ENCODE measurements at places on chromosomes 6 and 20.

DNA sequence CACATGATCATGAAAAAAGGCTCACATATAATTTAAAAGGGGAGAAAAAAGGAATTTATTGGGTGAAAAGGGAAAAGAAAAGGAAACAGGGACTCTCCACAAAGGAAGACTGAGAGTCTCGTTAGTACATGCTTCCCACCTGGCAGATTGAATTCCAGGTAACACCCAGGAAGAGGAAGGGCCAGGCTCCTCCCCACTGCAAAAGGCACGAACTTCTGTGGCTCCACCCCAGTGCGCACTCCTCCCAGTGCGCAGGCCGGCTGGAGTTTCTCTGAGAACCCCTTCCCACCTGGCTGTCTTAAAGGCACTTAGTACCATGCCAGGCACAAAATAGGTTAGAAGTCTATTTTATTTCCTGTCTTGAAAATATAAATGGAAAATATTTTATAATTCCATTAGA, 129.8 kb downstream of the COL12A1 start:
- DNase-seq, result no peak

DNA sequence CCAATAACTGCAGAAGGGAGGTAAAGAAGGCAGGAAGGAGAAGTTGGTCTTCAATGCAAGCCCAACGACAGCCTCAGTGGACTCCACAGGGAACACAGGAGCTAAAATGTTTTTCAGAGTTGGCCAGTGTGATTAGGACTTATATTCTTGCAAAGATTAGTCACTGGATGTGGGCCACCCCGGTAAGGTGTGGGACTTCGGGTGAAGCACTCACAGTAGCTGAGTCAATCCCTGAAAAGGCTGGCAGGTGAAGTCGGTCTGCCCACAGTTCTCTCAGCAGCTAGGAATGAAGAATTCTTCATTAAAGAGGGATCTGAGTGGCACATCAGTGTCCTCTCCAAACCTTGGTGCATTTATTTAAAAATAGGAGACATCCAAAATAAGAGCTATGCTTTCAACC, 94.8 kb downstream of the KLHL32 start:
- no peak for DNase-seq

DNA sequence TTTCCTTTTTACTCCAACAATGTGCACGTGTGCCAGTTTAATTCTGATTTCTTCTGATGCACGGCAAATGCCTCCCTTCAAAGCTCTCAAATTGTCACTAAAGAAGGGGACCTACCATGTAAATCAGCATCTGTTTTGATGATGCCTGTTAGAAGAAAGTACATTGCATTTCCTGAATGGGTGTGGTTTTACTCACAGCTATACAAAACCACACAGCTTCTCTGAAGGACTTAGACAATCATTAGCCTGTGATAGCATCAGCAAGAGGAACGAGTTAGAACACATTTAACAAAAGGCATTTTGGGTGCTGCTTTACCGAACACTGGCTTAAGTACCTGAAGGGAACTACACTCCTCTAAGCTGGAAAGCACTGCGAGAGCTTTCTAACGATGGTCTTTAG, 109.4 kb downstream of the ATXN1 start:
- DNase-seq, result no peak

GRCh38 chr6:27694547-27694874, 217.7 kb downstream of the OR2B2 start:
- no peak for DNase-seq

GRCh38 chr20:23081263-23081819, 4.8 kb downstream of the CD93 start:
- no peak for DNase-seq

DNA sequence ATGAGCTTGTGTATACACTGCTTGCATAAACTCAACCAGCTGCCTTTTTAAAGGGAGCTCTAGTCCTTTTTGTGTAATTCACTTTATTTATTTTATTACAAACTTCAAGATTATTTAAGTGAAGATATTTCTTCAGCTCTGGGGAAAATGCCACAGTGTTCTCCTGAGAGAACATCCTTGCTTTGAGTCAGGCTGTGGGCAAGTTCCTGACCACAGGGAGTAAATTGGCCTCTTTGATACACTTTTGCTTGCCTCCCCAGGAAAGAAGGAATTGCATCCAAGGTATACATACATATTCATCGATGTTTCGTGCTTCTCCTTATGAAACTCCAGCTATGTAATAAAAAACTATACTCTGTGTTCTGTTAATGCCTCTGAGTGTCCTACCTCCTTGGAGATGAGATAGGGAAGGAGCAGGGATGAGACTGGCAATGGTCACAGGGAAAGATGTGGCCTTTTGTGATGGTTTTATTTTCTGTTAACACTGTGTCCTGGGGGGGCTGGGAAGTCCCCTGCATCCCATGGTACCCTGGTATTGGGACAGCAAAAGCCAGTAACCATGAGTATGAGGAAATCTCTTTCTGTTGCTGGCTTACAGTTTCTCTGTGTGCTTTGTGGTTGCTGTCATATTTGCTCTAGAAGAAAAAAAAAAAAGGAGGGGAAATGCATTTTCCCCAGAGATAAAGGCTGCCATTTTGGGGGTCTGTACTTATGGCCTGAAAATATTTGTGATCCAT, 15.3 kb downstream of the TNFAIP3 start:
- DNase-seq, result no peak

DNA sequence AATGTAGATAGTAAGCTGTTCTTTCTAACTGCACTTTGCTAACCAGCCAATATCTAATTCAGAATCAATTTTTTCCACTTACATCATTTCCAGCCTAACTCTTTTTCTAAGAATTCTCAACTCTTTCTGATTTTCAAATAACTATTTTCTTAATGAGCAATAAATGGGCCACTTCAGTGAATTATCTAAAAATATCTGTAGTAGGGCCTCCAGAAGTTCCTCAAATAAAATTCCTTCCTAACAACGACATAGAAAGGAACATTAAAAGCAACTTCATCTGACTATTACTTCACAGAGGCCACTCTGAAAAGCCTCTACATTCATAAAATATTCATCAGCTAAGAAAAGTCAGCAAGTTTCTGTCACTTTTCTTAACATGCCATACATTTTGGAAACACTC, 4.8 kb downstream of the COL12A1 start:
- DNase-seq, result no peak

GRCh38 chr20:25309395-25310267, 61.7 kb downstream of the PYGB start:
- no peak for DNase-seq

GRCh38 chr6:16081326-16081725, 47.6 kb upstream of the MYLIP start:
- no peak for DNase-seq

- DNase-seq, result no peak
Measured at GRCh38 chr6:109521080-109521479, 38.1 kb upstream of the ZBTB24 start.

DNA sequence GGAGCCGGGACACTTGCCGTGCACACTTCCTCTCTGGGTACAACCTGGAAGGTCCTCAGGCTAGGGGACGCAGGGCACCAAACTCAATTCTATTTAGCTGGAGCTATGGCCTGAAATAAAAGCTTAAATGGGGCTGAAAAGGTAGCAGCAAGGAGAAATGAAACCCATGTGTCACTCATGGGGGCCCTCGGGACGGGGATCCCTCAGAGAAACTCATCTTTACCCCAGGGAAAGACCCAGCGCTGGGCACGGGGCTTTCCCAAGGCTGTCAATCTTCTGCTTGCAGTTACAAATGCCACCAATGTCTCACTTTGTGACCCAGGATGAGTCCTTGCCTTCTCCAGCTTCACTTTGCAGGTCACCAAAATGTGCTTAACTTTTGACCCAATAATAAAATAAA, 16.5 kb downstream of the SNAI1 start:
- no peak for DNase-seq

DNA sequence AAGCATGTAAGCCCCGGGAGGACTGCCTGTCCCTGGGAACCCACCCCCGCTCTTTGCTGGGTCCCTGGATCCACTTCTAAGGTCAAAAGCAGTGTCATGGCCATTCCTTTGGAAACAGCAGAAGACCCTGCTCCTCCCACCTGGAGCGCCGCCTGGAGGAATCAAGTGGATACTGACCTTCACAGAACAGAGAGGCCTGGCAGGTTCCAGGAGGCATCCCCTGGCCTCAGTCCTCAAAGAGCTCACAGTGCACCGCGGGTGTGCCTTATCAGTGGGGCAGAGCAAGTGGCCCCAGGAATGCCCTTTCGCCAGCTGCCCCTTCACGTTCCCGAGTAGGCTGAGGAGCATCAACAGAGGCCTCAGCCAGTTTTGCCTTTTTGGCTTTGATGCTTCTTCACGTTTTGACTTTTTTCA, 11.1 kb upstream of the SLC4A11 start:
- DNase-seq, result no peak

- DNase-seq, result peak; percentile 11
Measured at GRCh38 chr6:15254070-15254975, 8.5 kb downstream of the JARID2 start.

GRCh38 chr6:5995658-5995948, 11.1 kb downstream of the NRN1 start:
- DNase-seq, result no peak

GRCh38 chr6:6683969-6684833, 95.7 kb downstream of the LY86 start:
- DNase-seq, result no peak

- DNase-seq, result no peak
Measured at GRCh38 chr6:134261766-134262165, 56.1 kb downstream of the SGK1 start.

DNA sequence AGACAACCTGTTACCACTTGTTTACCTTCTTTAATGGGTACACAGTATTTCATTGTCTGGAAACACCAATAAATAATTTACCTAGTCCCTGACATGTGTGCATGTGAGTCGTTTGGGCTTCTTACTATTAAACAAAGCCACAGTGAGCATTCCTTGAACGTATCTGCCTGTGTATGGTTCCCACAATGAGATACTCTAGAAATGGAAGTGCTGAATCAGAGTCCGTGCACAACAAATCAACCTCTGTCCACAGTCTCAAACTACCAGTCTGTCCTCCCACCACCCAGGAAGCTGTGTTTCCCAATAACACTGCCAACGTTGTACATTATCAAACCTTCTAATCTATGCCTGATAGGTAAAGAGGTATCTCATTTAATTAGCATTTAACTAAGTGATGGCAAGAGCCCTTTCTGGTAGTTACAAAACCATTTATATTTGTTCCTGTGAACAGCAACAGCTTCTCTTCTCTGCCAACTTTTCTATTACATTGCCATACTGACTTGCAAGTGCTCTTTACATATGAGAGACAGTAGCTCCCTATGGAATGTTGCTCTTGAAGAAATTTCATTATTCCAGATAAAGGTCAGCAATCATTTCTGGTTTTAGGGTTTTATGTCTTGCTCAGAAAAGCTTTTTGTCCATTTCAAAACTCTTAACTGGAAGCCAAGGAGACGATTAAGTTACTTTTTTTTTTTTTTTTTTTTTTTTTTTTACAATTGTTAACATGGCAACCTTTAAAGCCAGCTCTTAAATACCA, 14.7 kb downstream of the JAG1 start:
- no peak for DNase-seq

GRCh38 chr6:25219216-25219916, 59.8 kb upstream of the CARMIL1 start:
- DNase-seq, result no peak

DNA sequence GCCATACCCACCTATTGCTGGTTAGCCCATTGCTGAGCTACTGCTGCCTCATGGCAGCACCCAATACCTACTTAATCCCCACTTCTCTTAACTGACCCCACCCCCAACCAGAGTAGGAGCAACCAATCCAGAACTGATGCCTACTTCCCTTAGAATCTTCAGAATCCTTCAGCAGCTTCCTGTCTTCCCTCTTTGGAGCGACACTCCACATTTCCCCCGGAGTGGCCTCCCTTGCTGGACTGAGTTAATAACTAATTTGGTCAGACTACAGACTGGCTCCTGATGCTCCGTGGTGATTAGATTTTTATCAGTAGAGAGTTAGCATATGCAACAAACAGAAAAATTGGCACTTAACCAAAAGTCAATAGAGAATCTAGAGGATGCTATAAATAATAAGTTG, 51.2 kb upstream of the UBR2 start:
- DNase-seq, result no peak

GRCh38 chr6:109918227-109918626, 59.9 kb upstream of the GPR6 start:
- DNase-seq, result no peak

DNA sequence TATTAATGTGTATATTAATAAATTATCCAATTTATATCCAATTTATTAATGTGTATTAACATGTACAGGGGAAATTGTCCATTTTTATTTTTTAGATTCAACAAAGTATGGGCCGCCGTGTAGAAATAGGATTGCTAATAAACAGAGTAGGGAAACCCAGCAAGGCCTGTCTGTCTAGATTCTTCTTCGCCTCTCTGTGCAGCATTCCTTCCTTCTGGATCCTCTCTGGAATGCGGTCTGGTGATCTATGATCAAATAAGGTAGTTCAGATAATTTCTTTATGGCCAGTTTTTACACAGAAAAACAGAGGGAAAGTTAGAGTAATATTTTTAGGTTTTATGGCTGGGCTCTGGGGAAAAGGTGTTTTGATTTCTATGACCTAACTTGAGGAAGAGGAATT, 19.9 kb upstream of the HFE start:
- no peak for DNase-seq

- DNase-seq, result no peak
Measured at GRCh38 chr6:126388104-126388598, 48.2 kb downstream of the CENPW start.

DNA sequence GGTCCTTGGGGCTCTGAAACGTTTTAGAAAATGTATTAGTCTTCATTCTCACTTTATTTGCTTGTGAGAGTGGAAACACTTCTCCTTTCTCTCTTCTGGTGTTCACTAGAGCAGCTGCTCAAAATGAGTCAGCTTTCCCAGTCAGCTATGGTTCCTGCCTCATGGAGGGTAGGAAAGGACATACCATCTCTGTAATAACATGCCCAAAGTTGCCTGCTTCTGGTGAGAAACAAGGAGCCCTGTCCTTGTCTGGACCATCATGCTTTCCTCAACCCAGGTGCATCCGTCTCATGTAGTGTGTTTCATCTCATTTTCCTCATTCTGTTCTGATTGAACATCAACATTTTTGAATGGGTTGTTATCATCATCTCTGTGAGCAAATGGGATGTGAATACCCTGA, 17.1 kb upstream of the TINAG start:
- DNase-seq, result no peak

GRCh38 chr20:15895560-15896084, 677.6 kb downstream of the KIF16B start:
- DNase-seq, result no peak
